ENCODE measurements at places on chromosomes 3 and 15.

GRCh38 chr3:46100812-46101211 is 73.5 kb upstream of the XCR1 start:
- DNase-seq = peak; percentile 81

GRCh38 chr15:77969055-77969454 is 108.5 kb downstream of the TBC1D2B start:
- DNase-seq = no peak

- DNase-seq = no peak
Measured at GRCh38 chr15:27179789-27180188, 208.8 kb downstream of the GABRG3 start.

- DNase-seq = no peak
Measured at GRCh38 chr3:54619531-54619930, 308.3 kb downstream of the LRTM1 start.

- no peak for DNase-seq
Measured at GRCh38 chr3:63912768-63913588, 795 bp upstream of the SCAANT1 start.

DNA sequence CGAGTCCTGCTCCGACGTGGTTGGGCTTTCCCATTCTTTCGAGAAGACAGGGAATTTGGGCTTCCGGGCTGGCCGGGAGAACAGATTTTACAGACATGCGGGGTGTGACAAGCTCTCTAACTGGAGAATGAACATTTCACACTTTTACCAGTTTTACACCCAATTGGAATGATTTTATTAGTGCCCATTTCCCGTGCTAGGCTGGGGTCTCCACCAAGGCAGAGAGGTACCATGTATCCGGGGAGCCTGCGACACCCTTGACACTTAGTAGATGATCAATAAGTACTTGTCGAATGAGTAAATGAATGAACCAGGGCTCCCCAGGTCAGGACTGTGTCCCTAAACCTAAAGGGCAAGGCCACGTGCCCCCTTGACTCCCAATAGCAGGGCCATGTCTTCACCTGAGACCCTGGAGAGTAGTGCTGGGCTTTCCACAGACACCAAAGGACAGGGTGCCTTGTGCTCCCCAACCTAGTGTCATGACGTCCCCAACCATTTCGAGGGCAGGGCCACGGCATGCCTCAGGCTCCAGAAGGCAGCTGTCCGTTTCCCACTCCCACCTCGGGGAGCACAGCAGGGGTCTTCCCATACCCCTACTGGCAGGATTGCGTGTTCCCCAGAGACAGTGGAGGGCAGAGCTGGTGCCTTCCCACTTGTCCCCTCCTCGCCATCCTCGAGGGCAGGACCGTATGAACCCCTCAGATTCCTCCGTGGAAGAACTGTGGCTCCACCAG is 679 bp upstream of the MYD88 start:
- DNase-seq = no peak

DNA sequence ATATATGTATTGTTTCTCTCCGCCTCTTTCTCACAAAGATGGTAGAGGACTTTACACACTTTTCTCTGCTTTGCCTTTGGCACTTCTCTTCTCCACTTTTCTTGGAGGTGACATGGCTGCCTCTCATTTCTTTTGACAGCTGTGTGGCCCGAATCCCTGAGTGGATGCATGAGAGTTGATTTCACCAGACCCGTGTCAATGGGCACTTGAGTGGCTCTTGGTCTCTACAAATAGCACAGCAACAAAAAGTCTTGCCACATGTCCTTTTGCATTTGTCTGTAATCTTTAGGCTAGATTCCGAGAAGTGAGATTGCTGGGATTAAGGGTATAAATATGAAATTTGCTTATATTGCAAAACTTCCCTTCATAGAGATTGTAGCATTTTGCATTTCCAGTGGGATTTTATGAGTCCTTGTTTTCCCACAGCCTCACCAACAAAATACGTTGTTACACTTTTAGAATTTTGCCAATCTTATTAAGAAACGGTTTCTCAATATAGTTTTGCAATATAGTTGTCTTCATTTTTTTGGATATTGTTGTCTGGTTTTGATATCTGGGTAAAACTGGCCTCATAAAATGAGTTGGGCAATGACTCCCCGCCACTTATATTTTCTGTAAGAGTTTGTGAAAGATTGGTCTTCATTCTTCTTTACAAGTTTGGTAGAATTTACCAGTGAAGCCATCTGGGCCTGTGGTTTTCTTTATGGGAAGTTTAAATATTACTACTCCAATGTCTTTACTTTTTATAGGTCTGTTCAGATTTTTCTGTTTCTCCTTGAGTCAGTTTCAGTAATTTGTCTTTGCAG is 5.2 kb upstream of the TRPM1 start:
- peak; percentile 73 for DNase-seq

DNA sequence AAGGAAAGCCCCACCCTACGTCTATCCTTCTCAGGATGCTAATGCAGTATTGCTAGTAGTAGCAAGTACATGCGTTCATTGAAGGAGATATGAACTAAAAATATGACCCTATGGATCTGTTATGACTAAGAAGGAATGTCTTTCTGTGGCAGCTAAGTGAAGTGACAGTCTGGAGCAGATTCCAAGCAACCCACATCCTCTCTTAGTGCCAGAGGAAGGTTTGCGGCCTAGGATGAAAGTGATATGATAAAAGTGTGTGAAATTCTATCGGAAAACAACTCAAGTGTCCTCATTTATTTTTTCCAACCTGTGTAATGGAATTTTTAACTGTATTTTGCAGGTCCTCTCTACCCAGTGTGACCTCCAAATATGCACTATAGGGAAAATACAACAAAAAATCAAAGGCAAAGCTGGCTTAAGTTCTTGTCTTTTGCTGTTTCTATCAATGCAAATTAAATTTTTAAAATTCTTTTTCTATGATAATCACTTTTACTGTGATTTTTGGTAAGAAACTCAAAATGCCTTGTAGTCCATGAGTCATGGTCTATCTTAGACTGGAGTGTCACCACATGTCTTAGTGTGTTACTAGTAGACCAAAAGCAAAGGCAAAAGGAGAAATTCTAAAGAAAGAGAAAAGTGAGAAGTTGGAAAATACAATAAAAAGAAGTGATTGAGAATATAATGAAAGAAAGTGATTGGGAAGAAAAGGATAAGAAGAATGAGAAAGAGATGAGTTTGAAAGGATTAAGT is 161.2 kb upstream of the TMCO5A start:
- no peak for DNase-seq

GRCh38 chr3:134197681-134198261 is 52.9 kb downstream of the RYK start:
- no peak for DNase-seq

DNA sequence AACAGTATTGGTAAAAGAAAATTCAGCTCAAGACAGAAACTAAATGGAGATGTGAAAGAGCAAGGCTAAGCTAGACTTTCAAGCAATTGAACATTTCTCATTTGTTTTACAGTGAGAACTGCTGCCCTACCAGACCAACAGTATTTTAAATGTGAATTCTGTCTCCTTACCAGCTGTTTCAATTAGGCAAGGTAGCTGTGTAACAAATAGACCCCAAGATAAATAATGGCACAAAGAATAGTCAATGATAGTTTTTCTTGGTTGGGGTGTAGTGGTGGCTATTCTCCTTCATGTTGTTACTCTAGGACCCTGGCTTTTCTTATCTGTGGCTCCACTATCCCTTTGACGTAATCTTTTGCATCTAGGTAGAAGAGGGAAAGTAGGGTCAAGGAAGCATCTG is 30.4 kb upstream of the THRB start:
- DNase-seq = no peak

- DNase-seq = no peak
Measured at GRCh38 chr15:62644216-62644888, 398.2 kb upstream of the TPM1 start.

DNA sequence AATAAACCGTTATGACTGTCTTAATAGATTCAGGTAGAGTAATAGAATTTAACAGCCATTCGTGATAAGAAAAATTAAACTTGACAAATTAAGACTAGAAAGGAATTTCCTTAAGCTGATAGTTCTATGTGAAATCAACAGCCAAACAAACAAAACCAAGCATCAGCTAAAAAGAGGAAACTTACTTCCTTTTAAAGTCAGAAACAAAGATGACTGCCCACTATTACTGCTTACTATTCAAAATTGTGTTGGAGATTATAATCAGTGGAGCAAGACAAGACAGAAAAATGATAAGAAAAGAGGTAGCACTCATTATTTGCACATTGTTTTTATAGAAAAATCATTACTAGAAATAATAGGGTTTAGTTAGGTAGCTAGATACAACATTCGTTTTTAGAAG is 13.8 kb upstream of the FAH start:
- no peak for DNase-seq

DNA sequence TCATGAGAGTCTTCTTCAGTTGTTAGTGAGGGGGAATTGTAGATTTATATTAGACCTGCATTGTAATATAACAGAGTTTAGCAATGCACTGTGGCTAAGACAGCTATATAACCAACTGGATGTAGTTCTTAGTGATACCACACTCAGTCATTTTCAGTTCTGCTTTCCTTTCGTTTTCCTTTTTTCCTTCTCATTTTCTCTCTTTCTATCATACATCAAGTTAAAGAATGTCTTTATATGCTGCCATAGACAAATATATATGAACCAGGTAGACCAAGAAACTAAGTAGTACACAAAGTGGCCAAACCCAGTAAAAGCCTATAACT is 43.7 kb upstream of the CD47 start:
- no peak for DNase-seq

GRCh38 chr15:90006217-90007075 is 5.3 kb downstream of the ZNF710 start:
- DNase-seq = no peak

- no peak for DNase-seq
Measured at GRCh38 chr3:42052132-42052483, 39.0 kb upstream of the TRAK1 start.

GRCh38 chr3:56855856-56856512 is 54.2 kb upstream of the ARHGEF3 start:
- no peak for DNase-seq

GRCh38 chr3:46500656-46501635 is 3.2 kb downstream of the RTP3 start:
- no peak for DNase-seq

- DNase-seq = no peak
Measured at GRCh38 chr15:90592131-90592881, 62.6 kb downstream of the CRTC3 start.

DNA sequence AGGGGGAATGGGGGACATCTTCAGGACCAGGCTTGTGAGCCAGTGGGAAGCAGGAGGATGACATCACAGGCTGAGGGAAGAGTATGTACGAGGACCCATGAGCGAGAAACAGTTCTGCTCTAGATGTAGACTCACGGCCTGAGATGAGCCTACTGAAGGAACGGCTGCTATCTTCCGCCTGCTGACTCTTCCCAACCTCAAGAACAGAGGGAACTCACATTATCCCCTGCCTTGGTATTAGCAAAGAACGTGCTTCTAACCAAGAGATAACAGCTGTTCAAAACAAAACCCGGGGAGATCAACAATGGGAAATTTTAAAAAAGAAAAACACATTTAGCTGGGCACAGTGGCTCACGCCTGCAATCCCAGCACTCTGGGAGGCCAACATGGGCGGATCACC is 25.3 kb downstream of the AVEN start:
- no peak for DNase-seq

DNA sequence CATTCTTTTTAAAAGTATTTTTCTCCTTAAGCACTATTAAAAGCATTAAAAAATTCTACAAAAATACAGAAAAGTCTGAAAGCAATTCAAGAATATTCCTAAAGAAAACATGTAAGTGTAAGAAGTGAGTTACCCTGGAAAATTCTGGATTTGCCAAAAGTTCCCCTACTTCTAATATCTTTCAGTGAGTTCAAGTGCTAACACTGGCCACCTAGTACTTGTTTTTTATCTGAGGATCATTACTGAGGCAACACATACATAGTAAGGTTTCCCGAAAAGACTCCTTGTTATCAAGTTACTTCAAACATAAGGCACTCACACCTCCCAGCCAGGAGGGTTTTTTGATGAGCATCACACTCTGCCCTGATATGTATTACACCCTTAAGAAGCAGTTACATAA is 158.4 kb downstream of the TIGIT start:
- DNase-seq = no peak

- DNase-seq = no peak
Measured at GRCh38 chr15:101664303-101664913, 12.2 kb upstream of the TM2D3 start.

DNA sequence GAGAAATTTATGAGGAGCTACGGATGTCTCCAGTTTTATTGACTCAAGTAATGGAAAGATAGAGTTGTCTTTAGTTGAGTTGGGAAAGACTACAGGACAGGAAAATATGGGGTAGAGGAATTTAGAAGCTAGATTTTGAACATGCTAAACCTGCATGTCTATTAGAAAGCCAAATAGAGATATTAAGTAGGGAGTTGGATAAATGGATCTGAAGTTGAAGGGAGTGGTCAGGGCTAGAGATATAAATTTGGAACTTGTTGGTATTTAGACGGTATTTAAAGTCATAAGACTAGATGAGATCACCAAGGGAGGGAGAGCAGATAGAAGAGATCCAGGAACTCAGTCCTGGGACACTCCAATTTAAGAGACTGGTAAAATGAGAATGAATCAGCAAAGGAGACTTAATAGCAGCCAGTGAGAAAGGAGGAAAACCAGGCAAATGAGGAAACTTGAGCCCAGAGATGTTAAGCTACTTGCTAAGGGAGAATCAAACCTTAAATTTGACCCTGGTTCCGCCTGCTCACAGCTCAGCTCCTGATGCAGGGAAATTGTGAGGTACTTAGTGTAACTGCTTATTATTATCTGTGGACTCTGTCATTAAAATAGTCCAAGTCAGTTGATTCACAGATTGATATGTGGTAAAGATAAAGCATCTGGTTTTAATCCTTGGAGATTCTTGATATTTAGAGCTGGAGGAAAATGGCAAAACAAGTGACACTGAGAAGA is 35.8 kb downstream of the ABI3BP start:
- DNase-seq = no peak

DNA sequence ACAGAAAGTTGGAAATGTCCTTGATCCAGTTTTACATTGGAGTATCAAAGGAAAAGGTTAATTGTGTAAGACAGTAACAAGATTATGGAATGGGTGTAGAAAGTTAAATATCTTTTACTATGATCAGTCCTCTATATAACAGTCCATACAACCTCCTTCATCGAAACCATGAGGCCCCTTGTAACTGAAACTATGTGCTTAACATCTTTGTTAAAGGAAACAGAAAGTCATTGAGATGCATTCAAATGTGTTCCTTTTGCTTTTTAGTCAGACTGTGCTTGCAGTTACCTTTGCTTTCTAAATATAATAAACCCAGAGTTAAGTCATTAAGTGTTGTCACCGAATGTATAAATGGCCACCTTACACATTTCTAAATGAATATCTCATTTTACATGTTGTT is 1298.5 kb downstream of the ROBO2 start:
- no peak for DNase-seq

GRCh38 chr15:72117486-72118016 is 399 bp downstream of the MYO9A start:
- no peak for DNase-seq
